ENCODE measurements at places on chromosomes 5 and 9.

DNA sequence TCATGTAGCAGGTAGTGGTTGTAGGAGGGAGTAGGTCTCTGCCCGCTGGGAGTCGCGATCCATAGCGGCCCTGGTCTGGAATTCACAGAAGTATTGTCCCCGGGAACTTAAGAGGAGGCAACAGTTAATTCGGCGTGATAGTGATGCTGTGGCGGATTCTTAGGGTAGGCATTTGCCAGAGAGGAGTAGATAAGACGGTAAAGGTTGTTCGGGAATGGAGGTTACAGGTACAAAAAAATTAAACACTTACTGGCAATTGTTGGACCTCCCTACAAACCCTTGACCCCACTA, 679 bp downstream of the SMC5 start:
- no peak for DNase-seq

GRCh38 chr9:4362281-4362680, 62.4 kb upstream of the GLIS3 start:
- no peak for DNase-seq

GRCh38 chr9:114450833-114451706, 54.2 kb downstream of the WHRN start:
- DNase-seq: no peak

DNA sequence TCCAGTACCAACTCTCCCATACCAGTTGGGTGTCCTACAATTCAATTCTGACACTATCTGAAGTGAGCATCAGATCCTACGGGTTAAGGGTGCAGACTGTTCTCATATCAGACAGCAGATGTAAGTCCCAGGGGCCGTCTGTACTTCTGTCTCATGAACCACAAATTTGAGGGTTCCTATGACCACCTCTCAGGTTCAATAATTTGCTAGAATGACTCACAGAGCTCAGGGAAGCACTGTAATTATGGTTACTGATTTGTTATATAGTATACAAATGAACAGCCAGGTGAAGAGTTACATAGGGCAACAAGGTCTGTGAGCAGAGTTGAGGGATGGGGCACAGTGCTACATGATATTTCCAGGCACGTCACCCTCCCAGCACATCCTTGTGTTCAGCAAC, 499.1 kb downstream of the DMAC1 start:
- DNase-seq: no peak

DNA sequence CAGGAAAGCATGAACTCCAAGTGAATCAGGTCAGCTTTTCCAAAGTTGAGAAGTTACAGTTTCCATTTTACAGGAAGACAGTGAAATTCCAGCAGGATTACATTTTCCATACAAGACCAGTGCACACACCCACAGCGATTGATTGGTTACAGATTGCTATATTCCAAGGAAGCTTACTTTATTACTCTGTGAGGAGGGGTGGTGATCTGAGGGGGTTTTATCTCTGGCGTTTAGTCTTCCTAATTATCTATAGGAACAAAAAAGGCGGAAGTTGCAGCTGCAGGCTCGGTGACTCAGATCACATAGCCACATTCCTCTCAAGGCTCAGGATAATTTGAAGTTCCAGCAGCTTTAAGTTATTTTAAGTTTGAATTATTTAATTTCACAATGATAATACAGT, 450.4 kb upstream of the NMUR2 start:
- DNase-seq: no peak

- DNase-seq: no peak
These were observed 50.0 kb downstream of the DMXL1 start for GRCh38 chr5:119120893-119121292.

DNA sequence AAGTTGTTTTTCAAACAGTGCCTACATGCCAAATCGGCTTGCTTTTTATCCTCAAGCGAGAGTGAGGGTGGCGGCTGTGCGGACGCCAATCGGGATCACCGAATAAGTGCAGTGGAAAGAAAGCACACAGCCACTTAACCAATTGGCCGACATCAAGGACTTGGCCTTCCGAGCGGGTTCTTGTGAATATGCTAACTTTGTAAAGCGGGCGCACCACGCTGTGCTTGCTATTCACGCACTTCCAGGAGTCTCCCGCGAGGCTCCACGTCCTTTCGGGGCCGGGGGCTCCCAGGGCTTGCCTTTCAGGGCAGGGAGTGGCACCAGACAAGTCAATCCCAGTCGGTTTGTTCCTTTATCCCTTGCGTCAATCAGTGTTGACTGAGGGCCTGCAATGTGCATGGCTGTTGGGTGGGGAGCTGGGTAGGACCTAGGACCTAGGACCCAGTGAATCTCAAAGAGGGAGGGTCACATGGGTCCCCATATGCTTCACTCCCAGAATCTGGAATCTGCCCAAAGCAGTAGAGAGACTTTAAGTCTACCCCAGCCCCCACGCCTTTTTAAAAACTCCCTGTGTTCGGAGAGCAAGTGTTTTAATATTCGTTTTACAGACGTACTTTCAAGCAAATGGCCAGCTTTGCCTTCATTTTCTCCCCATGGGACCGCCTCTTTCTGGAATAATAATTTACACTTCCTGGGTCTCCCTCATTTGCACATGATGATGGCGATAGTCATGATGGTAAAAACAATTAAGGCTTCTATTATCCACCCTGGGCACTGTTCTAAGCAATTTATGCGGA, 2.0 kb upstream of the GCNT4 start:
- DNase-seq: no peak

- no peak for DNase-seq
These were observed 10.0 kb upstream of the ACTBL2 start for GRCh38 chr5:57492632-57493031.

GRCh38 chr5:5231576-5231975, 91.4 kb downstream of the ADAMTS16 start:
- no peak for DNase-seq

GRCh38 chr9:98790842-98791607, 5.3 kb downstream of the ANKS6 start:
- DNase-seq: peak; percentile 81

- no peak for DNase-seq
These were observed 45.1 kb downstream of the ERMP1 start for GRCh38 chr9:5787759-5788302.

DNA sequence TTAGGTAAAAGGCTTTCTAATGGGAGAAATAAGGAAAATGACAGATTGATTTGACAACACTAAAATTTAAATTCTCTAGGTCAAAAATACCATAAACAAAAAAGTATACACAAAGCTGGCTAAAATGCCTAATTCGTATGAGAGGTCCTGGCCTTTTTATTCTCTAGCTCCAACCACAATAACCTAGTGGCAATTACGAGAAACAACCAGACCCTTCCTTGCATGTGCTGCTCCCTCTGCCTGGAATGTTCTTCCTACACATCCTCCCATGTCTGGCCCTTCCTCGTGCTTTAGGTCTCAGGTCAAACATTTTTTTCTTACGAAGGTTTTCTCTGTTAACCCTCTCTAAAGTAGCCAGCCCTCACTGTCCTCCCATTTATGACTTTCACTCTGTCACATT, 176.4 kb upstream of the PLPPR1 start:
- DNase-seq: no peak

- no peak for DNase-seq
These were observed 67.3 kb downstream of the KLHL3 start for GRCh38 chr5:137668637-137669036.

- no peak for DNase-seq
These were observed 5.1 kb upstream of the CEP78 start for GRCh38 chr9:78230761-78231160.

GRCh38 chr5:138352071-138352721, at the start of gene KDM3B:
KDM3B (plus strand) TSS chr5:138352685; CDS start chr5:138352796, 111 bp downstream.
- peak; percentile 87 for DNase-seq

DNA sequence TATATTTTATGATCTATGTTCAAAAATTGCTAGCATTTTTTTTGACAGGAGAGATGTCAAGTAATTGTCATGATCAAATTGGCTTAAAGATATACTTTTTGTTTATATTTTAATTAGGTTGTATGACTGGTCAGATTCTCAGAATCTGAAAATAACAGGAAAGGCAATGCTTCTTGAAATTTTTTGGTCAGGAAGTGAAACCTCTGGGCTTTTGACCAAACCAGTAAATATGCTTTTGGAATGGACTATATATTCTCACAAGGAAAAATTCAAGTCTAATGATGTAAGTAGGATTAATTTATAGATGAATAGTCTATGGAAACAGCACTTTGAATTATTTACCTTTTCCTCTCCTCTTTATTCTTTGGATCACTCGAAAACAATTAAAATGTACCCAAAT, 52.3 kb downstream of the SLF1 start:
- DNase-seq: no peak

GRCh38 chr9:35229066-35229778, 67.4 kb downstream of the UNC13B start:
- DNase-seq: no peak

DNA sequence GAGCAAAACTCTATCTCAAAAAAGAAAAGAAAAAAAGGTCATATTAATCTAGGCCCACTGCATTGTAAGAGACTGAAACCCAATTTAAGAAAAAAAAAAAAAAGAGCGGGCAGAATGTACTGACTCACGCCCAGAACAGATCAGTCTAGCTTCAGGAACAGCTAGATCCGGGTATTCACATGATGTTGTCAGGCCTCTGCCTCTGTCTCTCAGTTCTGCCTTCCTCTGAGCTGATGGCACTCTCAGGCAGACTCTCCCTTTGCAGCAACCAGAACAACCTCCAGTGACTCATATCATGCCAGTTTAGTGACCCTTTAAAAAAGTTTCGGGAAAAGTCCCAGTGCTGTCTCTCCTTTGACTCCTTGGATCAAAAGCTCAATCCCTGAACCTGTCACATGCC, 53.0 kb downstream of the NEURL1B start:
- DNase-seq: no peak

DNA sequence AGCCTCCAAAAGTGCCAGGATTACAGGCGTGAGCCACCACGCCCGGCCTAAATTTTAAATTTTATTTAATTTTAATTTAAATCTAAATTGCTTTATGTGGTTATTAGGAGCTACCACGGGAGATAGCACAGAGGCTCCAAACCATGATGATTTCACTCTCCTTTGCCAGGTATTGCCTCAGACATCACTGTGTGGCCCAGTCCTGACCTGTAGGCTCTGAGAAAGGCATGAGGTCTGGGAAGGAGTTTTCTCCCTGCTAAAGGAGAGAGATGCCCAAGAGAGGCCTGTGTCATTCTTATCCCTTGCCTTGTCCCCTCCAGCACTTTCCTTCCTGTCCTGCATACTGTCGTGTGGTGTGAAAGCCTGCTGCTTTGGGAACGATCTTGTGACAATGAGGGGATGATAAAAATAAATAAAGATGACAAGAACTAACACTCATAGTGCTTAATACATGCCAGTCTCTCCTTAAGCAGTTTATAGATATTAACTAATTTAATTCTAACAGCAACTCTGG, 37.0 kb upstream of the BASP1 start:
- no peak for DNase-seq

- DNase-seq: peak; percentile 53
These were observed 18.5 kb downstream of the ATOX1 start for GRCh38 chr5:151739939-151740335.

- peak; percentile 20 for DNase-seq
These were observed 135.0 kb downstream of the STK32A start for GRCh38 chr5:147369742-147370374.

DNA sequence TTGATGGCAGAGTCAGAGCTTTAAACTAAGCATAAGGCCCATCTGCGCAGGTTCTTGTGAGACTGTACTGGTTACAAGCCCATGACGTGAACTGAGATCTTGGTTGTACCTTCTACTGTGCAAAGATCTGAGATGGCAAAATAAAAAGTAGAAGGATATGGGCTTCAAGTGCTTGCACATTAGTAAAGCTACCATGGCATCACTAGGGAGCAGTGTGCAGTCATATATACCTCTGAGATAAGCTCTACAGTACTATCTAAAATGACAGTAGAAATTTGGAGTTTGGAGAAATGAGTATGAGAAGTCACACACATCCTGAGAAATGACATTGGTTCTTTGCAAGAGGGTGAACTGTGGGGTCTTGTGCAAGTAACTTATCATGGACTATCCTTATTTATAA, 408.2 kb upstream of the PRR16 start:
- DNase-seq: no peak

DNA sequence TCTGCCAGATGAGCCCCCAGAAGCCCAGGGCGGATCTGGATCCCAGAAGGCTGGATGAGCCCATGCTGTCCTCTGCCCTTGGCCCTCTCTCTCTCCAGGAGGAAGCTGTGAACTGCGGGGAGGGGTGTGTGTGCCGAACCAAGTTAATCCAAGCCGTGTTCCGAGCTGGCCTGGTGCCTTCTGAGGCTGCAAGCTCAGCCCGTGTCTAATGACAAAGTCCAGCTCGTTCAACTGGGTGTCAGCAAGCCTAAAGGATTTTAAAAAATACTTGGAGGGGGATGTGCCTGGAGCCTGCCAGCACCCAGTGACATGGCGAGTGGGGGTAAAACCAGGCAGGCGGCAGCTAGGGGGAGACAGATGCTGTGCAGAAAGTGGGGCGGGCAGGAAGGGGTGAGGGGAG, 8.0 kb downstream of the STC2 start:
- DNase-seq: no peak

GRCh38 chr9:79154806-79155205, 417.0 kb upstream of the TLE4 start:
- no peak for DNase-seq

- DNase-seq: peak; percentile 46
These were observed 20.4 kb upstream of the RPS14 start for GRCh38 chr5:150469718-150470469.

- peak; percentile 80 for DNase-seq
These were observed 90.6 kb downstream of the ANXA2R start for GRCh38 chr5:42949348-42950115.

DNA sequence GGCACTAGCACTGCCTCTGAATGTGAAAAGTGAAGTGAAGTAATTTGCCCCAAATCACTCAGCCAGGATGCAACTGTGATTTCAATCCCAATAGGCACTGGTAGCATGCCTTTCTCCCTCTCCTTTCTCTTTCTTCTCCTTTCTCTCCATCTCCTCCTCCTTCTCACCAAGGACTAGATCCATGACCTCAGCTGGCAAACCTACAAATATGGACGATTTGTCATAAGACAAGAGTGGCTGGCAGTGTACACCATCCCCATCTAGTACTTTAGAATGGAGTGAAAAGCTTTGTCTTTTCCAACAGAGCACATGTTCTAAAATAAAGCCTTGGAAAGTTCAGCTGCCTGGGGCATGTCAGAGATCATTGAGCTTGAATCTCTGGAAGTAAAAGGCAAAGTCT, 574.7 kb upstream of the CLINT1 start:
- DNase-seq: no peak

DNA sequence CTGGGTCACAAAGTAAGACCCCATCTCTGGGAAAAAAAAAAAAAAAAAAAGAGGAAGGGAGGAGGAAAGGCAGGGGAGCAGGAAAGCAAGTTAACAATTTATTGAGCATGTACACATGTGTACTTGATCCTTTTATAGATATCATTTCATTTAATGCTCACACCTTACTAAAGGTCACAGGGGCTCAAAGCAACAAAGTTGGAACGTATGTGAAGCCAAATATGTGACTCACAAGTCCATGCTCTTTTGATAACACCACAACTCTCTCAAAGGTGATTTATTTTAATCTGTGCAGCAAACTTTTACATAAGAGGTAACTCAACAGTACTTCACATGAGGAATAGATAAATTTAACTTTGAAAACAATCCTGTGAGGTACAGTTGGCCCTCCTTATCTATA, 34.4 kb upstream of the DTWD2 start:
- no peak for DNase-seq
